ENCODE measurements at places on chromosomes 7 and 10. TPM values are rescaled to one million over a fixed set of nuclear protein-coding genes. Genes with fewer than 3 reads are reported as not detected.

GRCh38 chr7:74364061-74364460 lies 74.9 kb downstream of the CLIP2 start:
- H3K27ac ChIP-seq: no peak overlapping the region
- H3K27me3 ChIP-seq: no peaks in the 10 kb centered on the region
- DNase-seq: no peak
- no peaks in the 10 kb centered on the region for H3K4me1 ChIP-seq

- H3K4me1 ChIP-seq: no peaks in the 10 kb centered on the region
These were observed 261.0 kb downstream of the STK31 start for GRCh38 chr7:23971031-23971430.

GRCh38 chr7:97872025-97872669 lies at the start of gene ASNS:
TSS of gene ASNS (minus strand) at chr7:97872408. CDS start at chr7:97869156, 3,252 bp downstream.
- peak; percentile 92 for DNase-seq
- no peaks in the 10 kb centered on the region for H3K4me1 ChIP-seq
- H3K36me3 ChIP-seq: no peaks in the 10 kb centered on the region
- H3K27me3 ChIP-seq: no peaks in the 10 kb centered on the region
- peak within 1 kb of the TSS; percentile 89 for H3K4me3 ChIP-seq
- H3K27ac ChIP-seq: peak within 1 kb of the TSS; percentile 53

- no peaks in the 10 kb centered on the region for H3K36me3 ChIP-seq
- no peaks in the 10 kb centered on the region for H3K4me1 ChIP-seq
- DNase-seq: no peak
- H3K27me3 ChIP-seq: no peaks in the 10 kb centered on the region
- no peak overlapping the region for H3K27ac ChIP-seq
- no peak overlapping the region for H3K4me3 ChIP-seq
These were observed 654.7 kb upstream of the ZWINT start for GRCh38 chr10:57015595-57016318.

- no peak for DNase-seq
- H3K27ac ChIP-seq: no peak overlapping the region
- no peaks in the 10 kb centered on the region for H3K36me3 ChIP-seq
- H3K4me1 ChIP-seq: no peaks in the 10 kb centered on the region
- no peak overlapping the region for H3K4me3 ChIP-seq
These were observed 1.9 kb upstream of the NDUFB2 start for GRCh38 chr7:140694592-140694991.

The IL6 gene
- total RNA-seq: not detected

The AKR1C3 gene
- 6.0 TPM for total RNA-seq

- no peaks in the 10 kb centered on the region for H3K4me1 ChIP-seq
- no peak for DNase-seq
- H3K27ac ChIP-seq: no peak overlapping the region
- H3K4me3 ChIP-seq: no peak overlapping the region
- no peaks in the 10 kb centered on the region for H3K36me3 ChIP-seq
These were observed 94.1 kb downstream of the ARMH3 start for GRCh38 chr10:101961591-101962498.

DNA sequence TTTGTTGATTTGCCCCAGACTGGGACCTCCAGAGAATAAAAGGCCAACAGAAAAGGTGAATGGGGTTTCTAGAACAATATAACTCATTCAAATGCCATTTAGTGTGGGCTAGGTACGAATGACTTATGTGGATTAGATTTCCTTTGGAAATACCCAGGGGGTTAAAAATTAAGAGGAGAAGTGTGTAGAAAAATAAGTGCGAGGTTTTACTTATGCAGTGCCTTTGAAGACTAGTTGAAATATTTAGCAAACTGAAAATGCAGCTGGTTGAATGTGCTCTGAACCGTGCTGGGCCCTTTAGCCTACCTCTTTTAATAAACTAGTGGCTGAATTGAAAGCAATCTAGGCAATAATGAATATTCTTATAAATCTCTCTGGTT lies 180.6 kb downstream of the LRMDA start:
- H3K4me3 ChIP-seq: no peak overlapping the region

The IFIT2 gene
- total RNA-seq: 1.5 TPM

DNA sequence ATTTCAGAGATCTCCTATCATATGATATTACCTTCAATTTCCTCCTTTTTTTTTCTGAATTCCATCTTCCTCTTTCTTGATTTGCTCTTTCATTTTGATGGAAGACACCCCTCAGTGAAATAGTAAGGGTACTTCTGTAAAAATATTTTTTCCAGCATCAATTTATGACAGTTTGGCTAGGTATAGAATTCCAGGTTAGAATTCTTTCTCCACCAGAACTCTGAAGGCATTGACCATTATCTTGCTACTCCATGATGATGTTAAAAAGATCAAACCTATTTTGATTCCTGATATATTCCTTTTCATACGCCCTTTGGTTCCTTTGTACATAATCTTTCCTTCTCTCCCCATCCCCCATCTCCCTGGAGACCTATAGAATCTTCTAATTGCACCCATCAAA lies 48.4 kb downstream of the MTPAP start:
- no peak for DNase-seq
- H3K27ac ChIP-seq: no peak overlapping the region
- H3K4me3 ChIP-seq: no peak overlapping the region
- no peaks in the 10 kb centered on the region for H3K27me3 ChIP-seq

- DNase-seq: no peak
- no peaks in the 10 kb centered on the region for H3K4me1 ChIP-seq
- no peak overlapping the region for H3K27ac ChIP-seq
These were observed 509.9 kb upstream of the GALNT17 start for GRCh38 chr7:70621954-70622600.

- peaks cover 6% of the 10 kb centered on the region for H3K4me1 ChIP-seq
- H3K27me3 ChIP-seq: no peaks in the 10 kb centered on the region
- peak; percentile 99 for DNase-seq
These were observed 253.2 kb upstream of the INHBA start for GRCh38 chr7:41955893-41956675.

The FGFR2 gene
- total RNA-seq: 157 TPM

DNA sequence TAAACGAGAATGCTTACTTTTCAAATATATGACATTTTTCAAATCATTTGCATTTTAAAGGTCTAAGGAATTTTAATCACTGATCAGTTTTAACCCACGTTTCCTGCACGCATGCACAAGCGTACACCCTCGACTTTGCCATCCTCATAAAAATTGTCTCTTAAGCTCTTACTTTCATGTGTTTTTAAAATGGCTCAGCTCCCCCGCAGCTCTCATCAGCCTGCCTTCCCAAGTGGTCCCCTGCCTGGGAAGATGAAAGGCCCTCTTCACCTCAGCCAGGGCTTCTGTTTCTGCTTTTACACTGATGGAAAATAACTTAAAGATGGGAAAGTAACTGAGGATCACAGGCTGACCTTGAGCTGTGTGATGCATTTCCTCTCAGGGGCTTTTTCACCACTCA lies 131.6 kb upstream of the LSM8 start:
- H3K4me3 ChIP-seq: no peak overlapping the region
- no peaks in the 10 kb centered on the region for H3K36me3 ChIP-seq
- no peaks in the 10 kb centered on the region for H3K27me3 ChIP-seq
- no peak for DNase-seq
- no peaks in the 10 kb centered on the region for H3K4me1 ChIP-seq

DNA sequence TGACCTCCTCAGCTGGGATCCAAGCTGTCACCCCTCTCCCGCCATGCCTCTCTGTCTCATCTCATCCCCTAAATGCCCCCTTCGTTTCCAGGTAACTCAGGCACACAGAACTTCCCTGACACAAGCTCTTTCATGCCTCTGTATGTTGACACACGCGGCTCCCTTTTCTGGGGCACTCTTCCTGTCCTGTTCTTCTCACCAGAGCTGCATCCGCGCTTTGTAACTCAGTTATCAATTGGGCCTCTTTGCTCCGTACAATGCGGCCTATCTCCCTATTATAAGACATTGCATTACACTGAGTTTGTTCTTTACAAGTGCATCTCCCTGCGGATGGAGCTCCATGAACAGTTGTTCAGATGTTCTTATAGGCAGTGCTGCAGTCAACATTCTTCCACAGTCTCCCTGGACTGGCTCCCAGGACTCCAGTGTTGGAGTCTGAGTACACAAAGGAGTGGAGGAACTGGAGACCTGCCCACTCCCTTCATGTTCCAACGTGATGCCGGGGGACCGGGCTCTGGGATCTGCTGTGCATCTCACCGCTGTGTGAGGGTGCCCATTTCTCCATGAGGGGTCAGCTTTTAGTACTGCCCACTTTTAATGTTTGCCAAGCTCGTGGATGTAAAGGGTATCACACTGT lies 56.9 kb upstream of the TNS3 start:
- no peak overlapping the region for H3K4me3 ChIP-seq
- H3K27ac ChIP-seq: peak overlapping the region; percentile 33
- H3K4me1 ChIP-seq: no peaks in the 10 kb centered on the region
- H3K36me3 ChIP-seq: no peaks in the 10 kb centered on the region
- peak; percentile 73 for DNase-seq

DNA sequence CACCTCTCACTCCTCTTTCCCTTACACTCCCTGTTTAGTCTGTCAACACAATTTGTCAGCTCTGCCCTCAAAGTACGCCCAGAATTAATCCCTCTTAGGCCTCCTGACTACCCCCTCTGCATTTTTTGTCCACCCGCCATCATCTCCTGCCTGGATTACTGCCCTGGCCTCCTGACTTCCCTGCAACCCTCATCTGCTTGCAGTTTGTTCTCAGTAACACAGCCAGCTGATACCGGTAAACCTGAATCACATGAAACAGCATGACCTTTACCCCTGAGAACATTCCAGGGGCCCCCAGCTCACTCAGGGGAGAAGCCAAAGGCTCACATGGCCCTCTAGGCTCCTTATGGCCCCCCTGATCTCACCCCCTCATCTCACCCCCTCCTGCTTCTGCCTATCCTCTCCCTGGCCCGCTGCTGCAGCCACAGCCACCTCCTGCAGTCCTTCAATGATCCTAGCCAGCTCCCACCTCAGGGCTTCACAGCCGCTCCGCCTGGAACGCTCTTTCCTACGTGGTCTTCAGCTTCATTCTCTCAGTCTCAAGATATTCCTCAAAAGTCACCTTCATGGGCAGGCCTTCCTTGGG lies 8.9 kb downstream of the C10orf53 start:
- H3K4me1 ChIP-seq: no peaks in the 10 kb centered on the region
- H3K4me3 ChIP-seq: no peak overlapping the region
- DNase-seq: no peak
- H3K27ac ChIP-seq: no peak overlapping the region

DNA sequence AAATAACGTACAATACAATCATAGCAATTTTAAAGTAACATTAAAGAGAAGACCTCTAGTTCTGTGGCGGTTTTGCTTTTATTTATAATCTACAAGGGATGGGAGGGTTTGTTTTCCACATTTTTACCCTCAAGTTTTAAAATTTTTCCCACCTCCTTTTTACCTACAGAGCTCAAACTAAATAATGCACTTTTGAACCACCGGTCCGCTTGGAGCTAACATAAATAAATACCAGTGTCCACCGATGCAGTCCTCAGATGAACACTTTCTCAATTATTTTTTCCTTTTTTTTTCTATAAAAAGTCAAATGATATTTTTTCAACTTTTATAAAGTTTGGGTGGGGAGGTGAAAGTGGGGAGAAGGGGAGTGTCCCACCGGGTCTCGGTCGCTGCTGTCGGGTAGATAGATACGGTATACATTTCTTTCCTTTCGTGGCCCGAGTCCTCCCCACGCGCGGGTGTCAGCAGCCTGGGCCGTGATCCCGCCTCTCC lies 3.3 kb downstream of the ZNF503 start:
- peak overlapping the region; percentile 98 for H3K27ac ChIP-seq
- H3K36me3 ChIP-seq: no peaks in the 10 kb centered on the region

The CALD1 gene
- total RNA-seq: 351 TPM

DNA sequence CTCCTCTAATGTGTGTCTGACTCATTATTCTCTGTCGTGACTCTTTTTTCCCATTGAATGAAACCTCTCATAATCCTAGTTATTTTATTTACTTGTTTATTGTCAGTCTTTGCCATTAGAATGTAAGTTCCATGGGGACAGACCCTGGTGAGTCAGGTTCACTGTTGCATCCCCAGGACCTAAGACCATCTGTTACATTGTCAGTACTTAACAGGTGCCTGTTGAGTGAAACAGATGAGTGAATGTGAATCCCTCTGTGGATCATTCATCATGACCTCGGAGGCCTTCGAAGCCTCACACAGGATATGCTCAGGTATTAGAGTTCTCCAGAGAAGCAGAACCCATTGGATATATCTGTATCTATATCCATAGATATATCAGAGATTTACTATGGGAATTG lies 120.1 kb downstream of the PFKFB3 start:
- H3K4me3 ChIP-seq: no peak overlapping the region
- H3K27me3 ChIP-seq: no peaks in the 10 kb centered on the region
- H3K36me3 ChIP-seq: no peaks in the 10 kb centered on the region
- no peaks in the 10 kb centered on the region for H3K4me1 ChIP-seq
- DNase-seq: no peak

DNA sequence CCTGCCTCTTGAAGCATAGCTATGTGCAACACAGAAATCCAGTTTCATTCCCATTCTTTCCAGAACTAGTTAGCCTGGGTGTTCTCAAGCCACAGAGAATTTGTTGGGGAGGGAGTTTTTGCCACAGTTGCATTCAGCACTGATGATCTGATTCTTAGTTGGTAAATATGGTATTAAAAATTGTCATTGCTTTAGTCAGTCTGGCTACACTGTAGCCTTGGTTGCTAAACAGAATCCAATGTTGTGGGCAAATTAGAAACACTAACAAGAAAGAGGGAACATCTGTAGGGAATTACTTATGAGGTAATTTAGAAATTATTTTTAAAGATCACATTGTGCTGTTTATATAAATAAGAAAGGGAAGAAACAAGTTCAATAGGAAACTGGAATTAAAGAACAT lies 57.0 kb upstream of the CC2D2B start:
- no peak for DNase-seq
- no peaks in the 10 kb centered on the region for H3K27me3 ChIP-seq
- no peaks in the 10 kb centered on the region for H3K4me1 ChIP-seq
- no peaks in the 10 kb centered on the region for H3K36me3 ChIP-seq
- H3K4me3 ChIP-seq: no peak overlapping the region
- H3K27ac ChIP-seq: no peak overlapping the region

DNA sequence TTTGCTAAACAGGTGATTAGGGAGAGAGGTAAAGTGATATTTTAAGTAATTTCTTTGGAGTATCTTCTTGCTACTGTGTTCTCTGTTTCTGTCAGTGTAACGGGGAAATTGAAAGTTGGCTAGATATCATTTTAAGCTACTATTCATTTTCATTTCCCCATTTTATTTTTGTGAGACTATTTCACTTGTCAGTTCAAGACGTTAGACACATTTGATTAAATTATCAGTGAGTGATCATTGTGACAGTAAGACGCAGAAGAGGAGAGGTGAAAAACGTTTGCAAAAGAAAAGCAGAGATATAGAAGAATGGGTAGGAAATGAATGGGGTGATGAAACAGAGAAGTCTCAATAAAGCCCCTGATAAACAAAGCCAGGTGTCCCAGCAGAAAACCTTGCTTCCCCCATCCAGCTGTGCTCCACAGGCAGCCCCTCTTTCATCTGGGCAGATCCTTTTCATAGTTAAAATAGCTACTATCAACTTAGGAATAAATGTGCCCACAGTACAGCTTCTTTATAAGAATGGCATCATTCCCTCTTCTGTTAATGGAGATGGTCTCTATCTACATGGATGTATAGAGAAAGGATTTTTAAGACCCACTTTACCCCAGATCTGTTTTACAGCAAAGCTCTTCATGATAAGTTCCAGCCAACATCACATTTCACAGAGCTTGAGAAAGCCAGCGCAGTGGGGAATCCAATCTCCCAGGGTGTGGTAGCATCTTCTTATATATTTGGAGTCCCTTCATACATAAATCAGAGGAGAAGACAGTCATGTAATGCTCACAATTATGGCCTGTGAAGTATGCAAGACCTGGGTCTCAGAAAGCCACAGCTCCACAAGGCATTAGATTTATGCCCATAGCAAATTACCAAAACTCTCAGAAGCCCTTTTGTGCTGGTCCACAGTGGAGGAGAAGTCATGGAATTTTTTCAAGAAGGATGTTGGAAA lies 138.1 kb upstream of the ITGB1 start:
- no peaks in the 10 kb centered on the region for H3K36me3 ChIP-seq
- no peak overlapping the region for H3K4me3 ChIP-seq
- DNase-seq: no peak
- no peaks in the 10 kb centered on the region for H3K27me3 ChIP-seq
